ENCODE measurements at places on chromosomes 5 and 9.
A peak's percentile ranks its signal among the peaks of the same experiment; 100 is the strongest.

GRCh38 chr5:170483701-170484458 lies 19.9 kb upstream of the KCNIP1 start:
- no peak for DNase-seq

DNA sequence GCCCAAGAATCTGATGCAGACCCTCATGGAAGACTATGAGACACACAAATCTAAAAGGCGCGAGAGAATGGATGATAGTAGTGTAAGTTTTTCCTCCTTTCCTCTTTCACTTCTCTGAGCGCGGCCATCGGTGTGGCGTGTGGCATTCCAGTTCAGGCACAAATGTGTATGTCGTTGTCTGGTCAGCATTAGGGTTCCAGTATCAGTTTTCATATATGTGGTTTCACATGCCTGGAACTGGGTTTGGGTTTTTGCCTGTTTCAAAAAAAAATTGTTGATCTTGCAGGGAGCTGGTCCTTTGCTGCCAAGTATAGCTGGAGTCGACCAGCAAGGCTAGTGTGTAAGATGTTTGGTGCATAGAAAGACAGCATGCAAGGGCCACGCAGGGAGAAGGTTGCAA lies 51.5 kb downstream of the C9orf152 start:
- no peak for DNase-seq

- no peak for DNase-seq
Observed at GRCh38 chr9:126947529-126947928, 32.9 kb downstream of the RALGPS1 start.

GRCh38 chr9:38082446-38083287 lies 13.6 kb upstream of the SHB start:
- DNase-seq = no peak

GRCh38 chr5:97752871-97753270 lies 569.8 kb upstream of the RIOK2 start:
- DNase-seq = peak; percentile 14

DNA sequence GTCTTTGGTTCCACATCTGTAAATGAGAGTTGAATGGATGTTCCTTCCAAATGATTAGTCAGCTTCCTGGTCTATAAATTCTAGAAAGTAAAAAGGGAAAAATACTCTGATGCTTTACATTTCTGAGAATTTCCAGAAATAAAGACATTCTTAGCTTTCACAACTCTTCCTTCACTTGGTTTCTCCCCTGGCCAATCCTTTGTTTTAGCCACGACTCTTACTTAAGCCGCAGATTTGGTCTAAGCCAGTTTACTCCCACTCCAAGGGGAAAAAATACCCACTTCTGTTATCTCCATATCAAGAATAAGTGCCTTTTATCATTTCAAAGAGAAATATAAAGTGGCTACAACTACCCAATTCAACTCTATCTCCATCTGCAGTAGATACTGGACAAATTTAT lies 29.7 kb downstream of the PWWP2A start:
- no peak for DNase-seq
